ENCODE measurements at places on chromosomes 3 and 15. TPM values are rescaled to one million over a fixed set of nuclear protein-coding genes. Genes with fewer than 3 reads are reported as not detected.

The CFAP100 gene
- total RNA-seq, result not detected

The EPHA6 gene
- not detected for total RNA-seq

The CYP1A2 gene
- total RNA-seq, result not detected

The XPC gene
- total RNA-seq, result 15.1 TPM

The CPLX3 gene
- not detected for total RNA-seq

Measured in psoas muscle (tissue), 8 donors.